ENCODE measurements at places on chromosomes 11 and 22.

DNA sequence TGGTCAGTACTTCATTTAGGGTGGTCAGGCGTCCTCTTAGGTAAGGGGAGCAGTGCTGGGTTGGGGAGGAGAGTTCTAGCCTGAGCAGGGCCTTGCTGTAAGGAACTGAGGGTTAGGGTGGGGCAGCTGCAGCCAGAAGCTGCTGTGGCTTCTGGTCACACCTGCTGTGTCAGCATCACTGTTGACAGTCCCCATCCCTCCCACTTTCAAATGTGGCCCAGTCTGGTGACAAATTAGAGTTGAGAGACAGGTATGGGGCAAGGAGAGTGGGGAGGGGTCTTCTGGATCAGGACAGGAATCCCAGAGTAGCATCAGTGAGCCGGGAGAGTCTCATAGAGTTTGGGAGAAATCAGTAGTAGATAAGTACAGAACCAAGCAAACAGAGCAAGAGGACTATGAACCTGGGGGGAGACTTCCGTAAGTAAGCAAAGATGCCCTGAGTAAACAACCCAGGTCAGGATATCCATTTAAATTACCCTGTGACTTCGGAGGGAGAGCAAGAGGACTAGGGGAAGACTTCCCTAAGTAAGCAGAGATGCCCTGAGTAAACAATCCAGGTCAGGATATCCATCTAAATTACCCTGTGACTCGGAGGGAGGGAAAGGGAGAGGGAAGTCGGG lies 53.7 kb downstream of the PPP6R2 start:
- no peak for DNase-seq

GRCh38 chr22:40397396-40397795 lies 27.0 kb downstream of the SGSM3 start:
- DNase-seq = no peak

DNA sequence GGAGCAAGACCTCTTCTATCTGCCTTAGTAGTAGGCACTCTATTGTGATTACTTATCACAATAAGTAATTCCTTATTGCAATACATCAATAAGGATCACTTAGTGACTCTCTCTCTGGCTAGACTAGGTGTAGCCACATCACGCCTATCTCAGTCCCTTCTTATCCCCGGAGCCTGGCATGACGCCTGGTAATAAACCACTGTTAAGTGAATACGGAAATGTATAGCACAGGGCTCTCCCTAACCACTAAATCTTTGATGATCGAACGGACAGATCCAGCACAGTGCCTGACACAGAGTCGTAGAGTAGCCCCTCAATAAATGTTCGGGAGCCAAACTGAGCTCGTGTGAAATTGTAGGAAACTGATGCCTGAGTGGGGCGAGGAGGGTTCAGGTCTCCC lies 143.3 kb downstream of the FBXO7 start:
- DNase-seq = no peak

DNA sequence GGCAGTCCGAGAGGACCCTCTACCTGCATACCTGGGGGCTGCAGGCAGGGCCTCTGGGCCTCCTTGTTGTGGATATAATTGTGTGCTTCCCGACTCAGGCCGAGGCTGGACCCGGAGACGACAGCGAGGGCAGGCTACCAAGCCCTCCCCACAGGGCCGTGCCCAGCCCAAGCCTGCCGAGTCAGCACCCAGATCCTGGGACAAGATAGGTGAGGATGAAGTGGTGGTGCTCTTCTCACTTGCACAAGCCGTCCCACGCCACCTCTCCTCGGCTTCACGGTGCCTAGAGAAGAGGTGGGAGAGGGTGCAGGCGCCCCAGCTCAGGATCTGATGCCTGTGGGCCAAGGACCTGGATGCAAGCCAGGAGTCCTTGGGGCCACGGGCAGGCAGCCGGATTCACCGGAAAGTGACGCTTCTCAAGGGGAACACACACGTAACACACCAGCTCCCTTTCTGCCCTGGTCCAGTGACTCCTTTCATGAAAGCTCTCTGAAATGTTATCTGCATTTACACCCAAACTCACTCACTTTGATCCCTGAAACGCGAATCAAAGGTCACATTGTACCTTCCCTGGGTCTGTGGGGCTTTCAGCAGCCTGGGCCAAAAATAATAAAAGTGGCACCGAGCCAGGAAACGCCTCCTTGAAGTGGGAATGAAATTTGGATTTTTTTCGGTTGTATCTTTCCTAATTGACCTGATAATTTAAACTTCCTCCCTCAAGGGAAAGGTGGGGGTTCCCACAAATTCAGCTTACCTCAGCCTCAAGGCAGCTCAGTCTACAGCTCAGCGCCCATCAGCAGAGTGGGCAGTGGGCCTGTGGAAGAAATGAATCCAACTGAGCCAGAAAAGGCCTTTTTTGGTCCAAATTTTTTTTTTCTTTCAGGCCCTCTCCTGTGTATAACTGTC lies 1.1 kb upstream of the GNB1L start:
- DNase-seq = no peak

DNA sequence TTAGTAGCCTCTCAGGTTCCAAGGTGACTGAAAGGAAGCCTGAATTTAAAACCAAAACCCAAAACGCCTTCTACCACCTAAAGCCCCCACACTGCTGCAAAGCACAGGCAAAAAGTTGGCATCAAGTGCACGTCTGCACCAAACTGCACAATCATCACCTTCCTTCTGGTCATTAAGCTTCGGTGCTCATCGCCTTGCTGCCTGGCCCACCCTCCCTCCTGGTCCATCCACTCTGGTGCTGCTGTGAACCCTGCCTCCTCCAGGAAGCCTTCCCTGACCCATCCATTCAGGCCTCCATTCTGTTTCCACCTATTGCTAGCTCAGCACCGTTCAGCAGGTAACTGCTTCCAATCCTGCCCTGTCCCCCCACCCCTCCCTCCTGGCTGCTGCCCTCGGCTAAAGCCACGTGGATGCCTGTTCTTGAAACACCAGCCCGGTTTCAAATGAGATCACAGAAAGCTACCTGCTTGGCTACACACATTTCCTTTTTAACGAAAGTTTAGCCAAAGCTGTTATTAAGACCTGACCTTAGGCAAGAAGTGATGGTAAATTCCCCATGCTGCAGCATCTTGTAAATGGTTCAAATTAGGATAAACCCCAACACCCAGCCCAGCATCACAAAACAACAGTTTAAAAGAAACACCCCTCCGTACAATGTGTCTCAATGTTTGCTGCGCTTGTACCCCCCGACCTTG lies 53.8 kb upstream of the CD5 start:
- DNase-seq = no peak
